ENCODE measurements at places on chromosomes 2 and 18.

DNA sequence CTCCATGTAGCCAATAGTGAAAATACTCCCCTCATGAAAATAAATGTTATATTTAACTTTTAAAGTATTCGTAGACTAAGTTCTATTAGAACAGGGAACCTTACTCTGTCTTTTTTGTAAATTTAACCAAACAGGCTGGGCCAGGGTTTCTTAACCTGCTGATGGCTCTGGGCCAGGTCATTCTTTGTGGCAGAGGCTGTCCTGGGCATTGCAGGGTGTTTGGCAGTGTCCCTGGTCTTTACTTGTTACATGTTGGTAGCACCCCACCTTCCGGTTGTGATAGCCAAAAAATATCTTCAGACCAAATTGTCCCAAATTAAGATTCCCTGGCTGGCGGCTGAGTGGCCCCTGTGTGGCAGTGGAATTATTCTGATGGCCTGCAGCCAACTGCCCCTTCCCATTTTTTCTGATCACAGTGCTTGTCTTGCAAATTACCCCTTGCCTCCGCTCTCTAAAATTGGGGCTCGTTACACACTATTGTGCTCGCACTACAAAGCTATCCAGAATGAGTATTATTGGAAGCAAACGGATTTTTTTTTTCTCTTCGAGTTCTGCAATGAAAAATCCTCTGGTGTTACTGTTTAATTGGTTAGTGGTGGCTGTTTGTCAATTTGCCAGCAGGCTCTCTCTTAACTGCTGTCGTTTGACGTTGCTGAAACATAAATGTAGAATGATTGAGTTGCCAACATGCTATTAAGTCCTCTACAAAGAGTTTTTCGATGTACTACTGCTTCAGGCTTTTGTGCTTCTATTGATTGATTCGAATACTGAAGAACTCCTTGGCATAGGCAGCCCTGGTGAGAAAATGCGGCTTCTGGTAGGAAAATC lies 216.9 kb downstream of the SH3RF3 start:
- DNase-seq = no peak

- no peak for DNase-seq
Measured at GRCh38 chr2:151718247-151718646, 16.0 kb downstream of the NEB start.

DNA sequence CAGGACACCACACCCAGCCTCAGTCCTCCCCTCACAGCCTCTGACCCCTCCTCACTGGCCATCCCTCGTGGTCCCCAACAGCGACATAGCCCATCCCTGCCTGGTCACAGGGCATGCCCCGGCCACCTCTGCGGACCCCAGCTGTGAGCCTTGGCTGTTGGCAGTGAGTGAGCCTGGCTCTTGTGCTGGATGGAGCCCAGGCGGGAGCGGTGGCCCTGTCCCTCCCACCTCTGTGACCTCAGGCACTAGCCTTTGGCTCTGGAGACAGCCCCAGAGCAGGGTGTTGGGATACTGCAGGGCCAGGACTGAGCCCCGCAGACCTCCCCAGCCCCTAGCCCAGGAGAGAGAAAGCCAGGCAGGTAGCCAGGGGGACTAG lies 7.9 kb downstream of the DES start:
- DNase-seq = no peak

DNA sequence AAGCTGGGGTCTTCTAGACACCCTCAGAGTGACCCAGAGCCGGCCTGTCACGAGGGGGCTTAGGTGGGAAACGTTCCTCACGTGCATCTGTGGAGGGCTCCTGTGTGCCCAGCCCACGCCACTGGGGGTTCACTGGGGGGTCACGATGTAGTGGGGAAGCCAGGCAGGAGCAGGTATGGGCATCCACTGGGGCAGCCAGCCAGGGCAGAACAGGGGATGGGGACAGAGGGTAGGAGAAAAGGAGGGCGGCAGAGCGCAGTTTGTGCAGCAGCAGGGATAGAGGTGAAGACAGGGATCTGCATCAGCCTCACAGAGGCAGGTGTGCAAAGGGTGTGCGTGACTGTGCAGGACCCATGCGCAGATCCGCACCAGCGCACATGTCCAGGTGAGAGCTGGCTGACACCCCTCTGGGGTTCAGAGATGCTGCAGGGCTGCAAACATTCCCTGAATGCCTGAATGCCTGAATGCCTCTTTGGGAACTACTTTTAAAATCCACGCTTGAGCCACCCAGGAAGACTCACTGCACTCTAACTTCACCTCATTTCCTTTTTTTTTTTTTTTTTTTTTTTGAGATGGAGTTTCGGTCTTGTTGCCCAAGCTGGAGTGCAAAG lies 10.0 kb downstream of the PNKD start:
- DNase-seq = no peak

DNA sequence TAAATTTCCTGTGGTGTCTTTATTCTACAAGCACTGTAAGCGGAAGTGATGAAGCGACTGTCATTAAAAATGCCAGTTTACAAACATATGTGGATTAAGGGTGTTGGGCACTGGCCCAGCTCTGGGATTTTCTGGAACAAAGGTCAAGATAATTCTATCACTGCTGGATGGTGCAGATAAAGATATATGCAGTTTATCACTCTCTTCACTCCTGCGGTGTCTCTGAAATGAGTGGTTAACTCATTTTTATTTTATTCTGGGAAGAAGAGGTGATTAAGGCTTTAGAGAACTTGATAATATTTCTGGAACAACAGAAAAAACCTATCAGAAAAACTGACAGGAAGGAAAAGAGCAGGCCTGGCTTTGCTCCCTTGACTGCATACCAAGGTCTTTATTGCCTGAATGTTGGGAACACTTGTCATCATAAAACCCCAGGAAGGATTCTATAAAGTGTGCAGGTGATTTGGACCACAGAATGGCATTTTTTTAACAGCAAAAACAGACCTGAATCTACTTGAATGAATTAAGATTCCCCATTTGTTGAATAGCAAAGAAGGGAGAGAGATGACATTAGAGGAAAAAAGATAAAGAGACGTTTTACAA lies 32.4 kb downstream of the ABCB11 start:
- DNase-seq = no peak

DNA sequence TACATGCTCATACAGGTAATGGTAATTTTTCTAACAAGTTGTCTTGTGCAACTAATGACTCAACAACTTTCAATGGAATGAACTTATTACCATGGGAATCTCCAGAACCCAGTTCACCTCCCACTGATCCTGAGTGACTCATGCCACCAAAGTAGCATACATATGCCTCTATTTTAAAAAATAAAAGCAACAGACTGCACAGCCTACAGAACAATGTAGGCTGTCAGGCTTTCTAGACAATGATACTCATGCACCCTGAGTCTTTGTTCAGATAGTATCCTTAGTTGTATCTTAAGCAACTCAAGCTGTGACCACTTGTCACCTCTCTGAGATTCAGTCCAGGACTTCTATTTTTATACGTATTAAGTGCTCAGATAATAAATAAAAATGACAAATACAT lies 531.0 kb upstream of the SETBP1 start:
- DNase-seq = no peak

- no peak for DNase-seq
Measured at GRCh38 chr2:238936162-238937052, 88.5 kb downstream of the TWIST2 start.

DNA sequence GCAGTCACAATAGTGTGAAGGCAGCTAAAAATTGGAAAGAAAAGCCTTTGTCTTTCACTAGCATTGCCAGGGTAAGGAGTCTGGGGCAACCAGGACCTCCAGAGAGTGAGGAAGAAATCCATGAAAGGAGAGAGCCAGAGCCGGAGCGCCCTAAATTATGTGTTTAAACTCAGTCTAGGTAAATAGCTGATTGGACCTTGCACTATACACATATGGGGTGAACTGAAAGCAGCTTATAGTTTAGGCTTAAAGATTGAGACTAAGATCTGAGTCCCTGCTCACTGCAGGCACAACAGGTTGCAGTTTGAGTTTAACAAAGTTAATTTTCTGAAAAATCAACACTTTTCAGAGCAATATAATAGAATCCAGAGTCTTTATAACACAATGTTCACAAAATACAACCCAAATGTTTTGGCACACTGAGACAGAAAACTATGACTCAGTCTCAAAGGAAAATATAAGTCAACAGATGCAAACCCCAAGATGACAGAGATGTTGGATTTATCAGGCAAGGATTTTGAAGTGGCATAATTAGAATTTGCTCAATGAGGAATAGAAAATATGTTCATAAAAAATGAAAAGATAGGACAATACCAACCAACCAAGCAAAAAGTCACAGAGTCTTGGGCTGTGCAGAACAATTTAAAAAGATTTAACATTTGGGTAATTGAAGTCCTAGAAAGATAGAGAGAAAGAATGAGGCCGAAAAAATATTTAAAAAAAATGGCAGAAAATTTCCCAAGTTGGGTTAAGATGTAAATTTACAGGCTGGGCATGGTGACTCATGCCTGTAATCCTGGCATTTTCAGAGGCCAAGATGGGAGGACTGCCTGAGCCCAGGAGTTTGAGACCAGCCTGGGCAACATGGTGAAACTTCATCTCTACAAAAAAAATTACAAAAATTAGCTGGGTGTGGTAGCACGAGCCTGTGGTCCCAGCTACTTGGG lies 39.6 kb downstream of the DOK1 start:
- no peak for DNase-seq

DNA sequence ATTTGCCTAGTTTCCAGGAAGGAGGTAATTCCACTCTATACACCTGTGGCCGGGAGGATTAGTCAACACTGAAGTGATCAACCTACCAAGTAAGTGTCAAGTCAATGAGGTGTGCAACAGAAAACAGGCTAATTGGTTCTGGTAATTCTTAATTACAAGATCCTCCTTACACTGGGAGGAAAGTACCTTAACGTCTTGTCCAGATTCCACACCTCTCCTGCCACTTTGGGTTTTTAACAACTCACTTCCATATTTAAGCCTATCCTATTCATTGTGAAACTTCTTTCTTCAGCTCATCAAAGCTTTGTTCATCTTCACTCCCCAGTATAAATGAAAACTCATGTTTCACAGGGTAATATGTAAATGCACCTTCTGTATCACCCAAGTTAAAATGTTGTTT lies 22.0 kb upstream of the MAP4K4 start:
- no peak for DNase-seq

DNA sequence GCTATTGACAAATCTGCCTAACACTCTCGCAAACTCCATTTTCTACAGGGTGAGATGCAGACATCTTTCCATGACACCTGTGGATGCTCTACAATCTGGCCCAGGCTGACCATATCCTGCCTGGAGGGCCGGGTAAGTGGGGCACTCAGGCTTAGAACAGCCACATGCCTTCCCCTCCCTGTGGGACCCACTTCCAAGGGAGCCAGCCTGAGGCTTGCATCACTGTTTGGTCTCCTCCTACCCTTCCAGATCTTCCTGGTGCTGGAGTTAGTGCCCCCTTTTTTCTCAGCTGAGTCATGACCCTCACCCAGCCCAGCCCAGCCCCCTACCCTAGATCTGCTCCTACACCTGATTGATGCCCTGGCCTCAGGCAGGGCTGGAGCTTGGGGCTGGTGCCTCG lies 150.2 kb upstream of the MSH6 start:
- no peak for DNase-seq

GRCh38 chr2:71064754-71065621 lies 3.5 kb upstream of the NAGK start:
- DNase-seq = peak; percentile 61

- DNase-seq = peak; percentile 4
Measured at GRCh38 chr2:182682210-182682609, 33.8 kb upstream of the DNAJC10 start.

DNA sequence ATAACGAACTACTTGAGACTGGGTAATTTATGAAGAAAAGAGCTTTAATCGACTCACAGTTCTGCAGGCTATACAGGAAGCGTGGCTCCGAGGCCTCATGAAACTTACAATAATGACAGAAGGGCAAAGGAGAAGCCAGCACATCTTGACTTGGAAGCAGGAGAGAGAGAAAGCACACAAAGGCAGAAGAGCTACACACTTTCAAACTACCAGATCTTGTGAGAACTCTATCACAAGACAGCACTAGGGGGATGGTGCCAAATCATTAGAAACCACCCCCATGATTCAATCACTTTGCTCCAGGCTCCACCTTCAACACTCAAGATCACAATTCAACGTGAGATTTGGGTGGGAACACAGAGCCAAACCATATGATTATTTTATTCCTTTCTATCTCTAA lies 655.9 kb upstream of the SYT4 start:
- no peak for DNase-seq

DNA sequence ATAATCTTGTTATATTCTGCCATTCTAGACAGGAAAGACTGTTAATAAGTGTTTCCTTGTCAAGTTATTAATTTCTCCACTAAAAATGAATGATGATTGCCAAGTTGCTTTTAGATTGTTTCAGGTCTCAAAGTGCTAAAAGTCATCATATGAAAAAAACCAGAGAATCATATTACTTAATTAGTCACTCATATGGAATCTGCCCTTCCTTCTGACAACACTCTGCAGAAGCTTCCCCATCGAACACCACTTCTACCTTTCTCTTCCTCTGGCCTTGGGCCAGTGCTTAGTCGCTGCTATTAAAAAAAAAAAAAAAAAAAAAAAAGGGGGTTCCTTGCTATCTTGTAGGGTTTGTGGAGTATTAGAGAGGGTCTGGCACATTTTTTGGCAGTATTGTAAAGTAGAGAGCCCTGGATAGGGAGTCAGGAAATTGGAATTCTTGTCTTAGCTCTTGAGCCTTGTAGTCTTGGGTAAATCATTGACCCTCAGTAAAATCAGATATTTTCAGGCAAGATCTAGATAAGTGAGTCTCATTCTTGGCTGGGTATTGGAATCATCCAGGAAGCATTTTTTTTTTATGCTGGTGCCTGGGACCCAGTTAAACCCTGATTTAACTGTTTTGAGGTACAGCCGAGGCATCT lies 141.7 kb upstream of the CCDC68 start:
- no peak for DNase-seq

- DNase-seq = no peak
Measured at GRCh38 chr2:18110222-18110621, 231.8 kb downstream of the KCNS3 start.

DNA sequence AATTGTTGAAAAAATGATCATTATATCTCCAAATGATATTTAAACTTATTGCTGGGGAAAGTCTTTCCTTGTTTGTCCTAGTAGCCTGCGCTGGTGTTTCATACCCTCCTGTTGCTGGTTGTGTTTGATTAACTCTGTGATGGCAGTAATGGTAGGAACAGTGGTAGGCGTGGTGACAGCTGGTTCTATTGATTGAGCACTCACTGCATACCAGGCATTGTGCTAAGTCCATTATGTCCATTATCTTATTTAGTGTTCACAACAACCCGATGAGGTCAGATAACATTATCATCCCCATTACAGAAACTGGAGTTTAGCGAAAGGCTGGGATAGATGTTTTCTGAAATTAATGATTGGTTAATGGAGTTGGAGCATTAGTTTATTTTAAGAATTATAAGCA lies 77.8 kb upstream of the STON1 start:
- no peak for DNase-seq

DNA sequence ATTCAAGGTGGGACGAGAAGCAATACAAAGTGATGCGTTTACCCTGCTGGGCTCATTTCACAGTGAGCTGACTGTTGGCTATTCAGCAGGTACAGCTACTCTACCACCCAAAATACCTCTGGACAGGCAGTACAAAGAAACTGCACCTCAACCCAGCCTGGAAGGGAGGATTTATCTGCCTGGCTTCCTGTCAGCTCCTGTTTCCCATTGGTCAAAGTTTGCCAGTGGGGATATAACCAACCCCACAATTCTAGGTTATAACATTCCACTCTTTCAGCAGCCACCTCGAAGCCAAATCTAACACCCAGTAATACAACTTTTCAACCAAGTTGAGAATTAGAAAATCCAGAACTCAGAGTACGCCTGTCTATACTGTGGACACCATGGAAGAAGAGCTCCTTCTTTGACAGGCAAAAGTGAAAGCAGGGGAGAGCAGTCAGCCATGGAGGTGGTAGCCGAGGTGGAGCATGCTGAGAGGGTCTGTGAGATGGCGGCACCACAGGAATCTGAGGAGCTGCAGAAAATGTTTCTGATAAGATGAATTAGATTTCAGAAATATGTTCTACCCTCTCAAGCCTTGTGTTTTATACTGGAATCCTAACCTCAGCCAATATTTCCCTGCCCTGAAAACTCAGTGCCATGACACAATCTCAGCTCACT lies 10.8 kb downstream of the DUSP19 start:
- no peak for DNase-seq

All from muscle of leg (tissue), 16 donors.